Cerebellar cortex (tissue), 1 donor: ENCODE measurements at places on chromosomes 12 and 14.
A peak's percentile ranks its signal among the peaks of the same experiment; 100 is the strongest.

DNA sequence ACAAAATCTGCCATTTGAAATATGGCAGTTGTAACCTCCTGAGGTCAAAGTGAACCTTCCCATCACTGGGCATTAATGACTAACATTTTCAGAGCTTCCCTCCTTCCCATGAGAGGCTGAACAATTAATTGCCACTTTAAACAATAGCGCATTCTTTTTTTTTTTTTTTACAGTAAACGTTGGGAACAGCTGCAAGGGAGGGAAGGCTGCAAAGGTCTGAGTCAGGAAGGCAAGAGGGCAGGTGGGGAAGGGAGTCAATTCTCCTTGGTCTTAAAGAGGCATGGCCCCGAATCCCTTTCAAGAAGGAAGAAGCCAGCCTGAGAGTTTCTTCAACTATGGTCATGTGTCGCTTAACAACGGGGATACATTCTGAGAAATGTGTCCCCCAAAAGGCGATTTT is 41.0 kb upstream of the PLEKHG3 start:
- DNase-seq = no peak

DNA sequence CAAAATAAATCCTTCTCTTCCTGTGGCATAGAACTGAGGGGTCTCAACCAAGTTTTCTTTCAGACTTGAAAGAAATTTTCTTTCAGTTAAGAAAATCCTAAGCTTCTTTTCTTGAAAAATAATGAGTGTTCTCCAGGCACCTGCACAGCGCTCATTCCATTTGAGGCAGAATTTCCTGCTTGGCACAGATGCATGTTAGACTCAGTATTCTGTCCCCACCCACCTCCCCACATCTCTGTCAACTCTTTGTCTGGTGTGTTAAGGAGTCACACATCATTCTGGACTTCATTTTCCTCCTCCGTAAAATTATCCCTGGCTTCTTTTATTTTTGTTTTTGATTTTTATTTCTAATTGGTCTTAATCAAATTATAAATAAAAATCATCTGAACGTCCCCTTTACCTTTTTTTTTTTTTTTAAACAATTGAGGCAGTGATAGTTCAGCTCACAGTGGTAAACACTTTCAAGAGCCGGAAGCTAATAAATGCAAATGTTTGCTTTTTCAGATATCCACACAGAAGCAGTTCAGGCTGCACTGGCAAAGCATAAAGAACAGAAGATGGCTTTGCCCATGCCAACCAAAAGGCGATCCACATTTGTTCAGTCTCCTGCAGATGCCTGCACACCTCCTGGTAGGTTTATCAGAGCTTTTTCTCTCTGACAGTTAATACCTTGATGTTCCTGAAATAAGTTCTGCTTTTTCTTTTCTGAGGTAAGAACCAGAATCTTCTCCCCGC is 104.0 kb upstream of the ATF1 start:
- no peak for DNase-seq

DNA sequence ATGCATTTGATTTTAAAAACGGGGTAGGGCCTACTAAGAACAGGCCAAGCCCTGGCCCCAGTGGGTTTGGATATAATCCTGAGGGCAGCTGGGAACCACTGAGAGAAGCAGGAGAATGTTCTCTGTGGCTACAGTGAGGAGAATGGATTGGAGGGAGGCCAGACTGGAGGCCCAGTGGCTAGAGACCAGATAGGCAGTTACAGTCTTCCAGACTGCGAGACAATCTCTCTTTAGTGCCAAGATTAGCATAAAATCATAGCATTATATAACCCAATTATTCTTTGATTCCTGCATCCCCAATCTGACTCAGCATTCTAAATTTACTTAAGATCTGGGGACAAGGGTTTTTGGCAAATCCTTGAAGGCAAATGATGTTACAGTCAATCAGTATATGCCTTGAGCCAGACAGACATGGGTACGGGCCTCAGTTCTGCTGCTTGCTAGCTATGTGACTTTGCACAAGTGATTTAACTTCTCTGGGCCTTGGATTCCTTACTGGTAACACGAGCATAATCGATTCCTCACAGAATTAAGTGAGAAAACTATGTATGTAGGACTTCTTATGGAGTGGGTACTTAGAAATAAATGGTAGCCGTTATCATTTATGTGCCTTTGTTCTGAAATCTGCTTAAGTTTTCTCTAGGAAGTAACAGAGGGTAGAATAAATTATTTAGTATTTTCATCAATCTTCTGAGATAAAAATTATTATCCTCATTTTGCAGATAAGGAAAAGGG is 18.3 kb downstream of the NINJ2 start:
- peak; percentile 83 for DNase-seq

DNA sequence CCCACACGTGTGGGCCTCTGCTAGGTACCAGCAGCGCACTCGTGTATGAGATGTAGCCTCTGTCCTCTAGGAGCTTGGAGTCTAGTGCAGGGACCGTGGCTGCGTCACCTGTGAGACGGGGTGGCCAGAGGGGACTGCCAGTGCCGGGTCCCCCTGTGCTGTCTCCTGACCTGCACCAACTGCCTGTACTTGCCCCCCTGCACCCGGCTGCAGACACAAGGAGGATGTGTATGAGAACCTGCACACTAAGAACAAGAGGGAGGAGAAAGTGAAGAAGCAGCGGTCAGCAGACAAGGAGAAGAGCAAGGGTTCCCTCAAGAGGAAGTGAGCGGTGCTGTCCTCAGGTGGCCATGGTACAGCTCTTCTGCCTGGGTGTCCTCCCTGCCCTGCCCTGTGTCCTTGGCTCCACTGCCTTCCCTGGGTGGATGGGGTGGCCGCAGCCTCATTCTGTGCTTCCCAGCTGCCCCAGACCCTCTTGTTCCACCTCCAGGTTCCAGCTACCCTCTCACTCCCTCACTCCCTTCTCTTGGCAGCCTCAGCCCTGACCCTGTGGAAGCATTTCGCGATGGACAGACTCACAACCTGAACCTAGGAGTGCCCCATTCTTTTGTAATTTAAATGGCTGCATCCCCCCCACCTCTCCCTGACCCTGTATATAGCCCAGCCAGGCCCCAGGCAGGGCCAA is 9.6 kb downstream of the PTPN6 start:
- DNase-seq = no peak

GRCh38 chr14:59688224-59689170 is 111.9 kb upstream of the CCDC175 start:
- peak; percentile 72 for DNase-seq
